ENCODE measurements at places on chromosomes 7 and 10.

- DNase-seq: no peak
Measured at GRCh38 chr7:113800826-113801225, 118.0 kb downstream of the PPP1R3A start.

DNA sequence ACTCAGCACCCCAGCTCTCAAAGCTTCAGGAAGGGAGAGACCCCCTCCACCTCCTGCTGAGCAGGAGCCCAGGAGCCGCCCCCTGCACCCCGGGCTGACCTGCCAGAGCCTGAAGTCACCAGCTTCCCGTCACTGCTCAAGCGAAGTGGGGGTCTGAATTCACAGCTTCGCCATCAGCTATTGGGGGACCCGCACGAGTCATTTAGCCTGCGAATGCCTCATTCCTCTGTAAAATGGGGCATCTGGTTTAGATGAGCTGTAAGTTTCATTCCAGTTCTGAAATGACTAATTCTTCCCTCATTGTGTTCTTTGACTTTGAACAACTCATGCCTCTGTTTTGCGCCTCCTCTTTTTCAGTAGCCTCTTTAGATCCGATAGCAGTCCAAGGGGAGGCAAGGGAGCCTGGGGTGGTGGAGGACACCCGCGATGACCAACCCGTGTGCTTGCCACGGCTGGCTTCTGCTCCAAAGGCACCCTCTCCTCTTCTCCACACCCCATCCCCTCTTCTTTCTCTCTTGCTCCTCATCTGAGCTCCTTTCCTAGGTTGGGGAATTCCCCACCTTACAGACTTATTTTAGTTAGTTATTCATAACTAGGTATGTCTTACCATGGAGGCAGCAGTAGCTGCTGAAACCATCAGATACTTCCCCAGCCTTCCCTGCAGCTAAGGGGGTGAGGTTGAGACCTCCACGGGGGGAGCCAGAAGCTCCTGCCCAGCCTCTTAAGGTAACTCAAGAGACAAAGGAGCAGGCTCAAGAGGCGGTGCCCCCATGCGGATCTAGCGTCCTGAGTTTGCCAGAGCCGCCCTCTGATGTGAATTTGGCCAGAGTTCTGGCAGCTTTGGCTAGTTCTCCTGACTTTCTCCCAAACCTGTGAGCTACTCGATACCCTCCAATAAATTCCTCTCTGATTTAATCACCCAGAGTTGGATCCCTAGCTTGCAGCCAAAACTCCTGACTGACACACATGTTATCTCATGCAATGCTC is 47.7 kb downstream of the RBM17 start:
- DNase-seq: peak; percentile 64

DNA sequence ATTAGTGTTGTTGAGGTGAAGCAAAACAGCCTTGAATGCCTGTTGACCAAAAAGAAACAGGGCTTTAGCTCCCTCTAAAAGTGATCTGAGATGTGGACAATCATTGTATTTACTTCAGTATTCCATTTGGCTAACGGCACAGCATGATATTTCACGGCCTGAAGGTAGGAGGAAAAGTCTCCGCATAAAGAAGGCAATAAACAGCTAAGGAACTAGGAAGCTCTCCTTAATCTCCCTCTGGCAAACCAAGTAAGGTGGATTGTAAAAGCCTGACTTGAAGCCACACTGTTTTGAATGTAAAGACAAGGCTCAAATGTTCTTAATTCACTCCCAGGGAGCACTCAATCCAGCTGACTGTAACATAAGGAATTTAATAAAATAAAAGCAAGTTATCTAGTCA is 160.0 kb upstream of the ZNF804B start:
- DNase-seq: no peak

DNA sequence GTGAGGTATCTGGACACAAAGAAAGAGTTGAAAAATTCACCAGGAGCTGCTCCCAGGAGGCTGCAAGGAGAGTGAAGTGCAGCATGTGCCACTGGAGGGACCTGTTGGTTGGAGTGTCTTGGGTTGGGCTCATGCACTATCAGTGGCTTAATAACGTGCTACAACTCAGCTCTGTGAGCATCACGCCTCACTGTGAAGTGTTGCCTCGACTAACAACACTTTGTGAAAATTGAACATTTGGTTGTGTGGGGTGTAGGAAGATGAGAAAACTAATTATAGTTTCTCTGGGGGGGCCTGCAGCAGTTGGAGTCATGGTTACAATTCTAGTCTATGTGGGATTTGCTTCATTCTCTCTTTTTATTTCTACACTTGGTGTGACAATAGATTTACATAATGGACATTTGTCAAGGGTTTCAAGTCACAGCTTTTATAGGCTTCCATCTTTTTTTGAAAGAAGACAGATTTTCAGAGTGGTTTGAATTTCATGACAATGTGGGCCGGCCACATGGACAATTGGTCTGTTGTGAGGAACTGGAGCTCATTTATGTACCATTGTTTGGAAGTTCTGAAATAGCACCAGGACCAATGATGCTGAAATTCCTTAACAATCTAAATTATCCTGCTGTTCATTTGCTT is 121.3 kb downstream of the RAMP3 start:
- DNase-seq: no peak

DNA sequence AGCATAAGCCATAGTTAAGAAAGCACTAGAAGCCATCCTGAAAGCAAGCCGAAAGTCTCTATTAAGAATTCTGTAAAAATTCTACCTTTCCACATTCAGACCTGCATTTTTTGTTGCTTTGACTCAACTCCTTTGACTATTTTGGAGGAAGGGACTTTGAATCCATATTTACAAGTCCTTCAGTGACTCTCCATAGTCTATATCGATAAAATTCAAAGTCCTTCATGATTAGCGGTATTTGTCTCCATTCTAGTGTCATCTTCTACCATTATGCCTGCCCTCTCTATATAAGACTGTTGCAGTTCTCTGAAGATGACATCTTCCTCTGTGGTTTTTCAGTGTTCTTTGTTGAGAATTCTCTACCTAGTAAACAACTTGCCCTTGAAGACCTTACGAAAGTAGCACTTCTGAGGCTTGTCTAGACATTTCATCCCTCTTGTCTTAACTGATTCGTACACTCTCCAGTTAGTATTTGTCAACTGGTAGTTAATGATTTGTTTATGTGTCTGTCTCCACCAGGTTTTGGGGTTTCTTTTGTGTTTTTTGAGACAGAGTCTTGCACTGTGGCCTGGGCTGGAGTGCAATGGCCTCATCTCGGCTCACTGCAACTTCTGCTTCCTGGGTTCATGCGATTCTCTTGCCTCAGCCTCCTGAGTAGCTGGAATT is 1.7 kb downstream of the CCSER2 start:
- DNase-seq: no peak

DNA sequence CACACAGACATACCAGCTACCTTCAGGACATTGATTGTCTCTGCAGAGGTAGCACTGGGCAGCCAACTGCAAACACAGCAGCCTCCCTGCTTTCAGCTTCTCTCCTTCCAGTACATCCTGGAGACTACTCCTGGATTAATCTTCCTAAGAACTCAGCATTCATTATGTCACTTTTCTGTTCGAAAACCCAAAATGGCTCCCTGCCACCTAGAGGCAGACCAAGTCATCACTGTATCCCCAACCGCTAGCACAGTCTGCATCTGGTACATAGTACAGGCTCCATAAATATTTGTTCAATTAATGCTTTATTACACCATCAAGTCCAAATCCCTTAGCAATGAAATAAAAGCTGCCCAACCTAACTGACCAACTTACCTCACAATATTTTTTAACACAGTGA is 5.0 kb upstream of the SEC31B start:
- no peak for DNase-seq

- no peak for DNase-seq
Measured at GRCh38 chr7:134902058-134902457, 84.2 kb upstream of the AGBL3 start.

- DNase-seq: no peak
Measured at GRCh38 chr7:1742555-1743303, 72.7 kb downstream of the ELFN1 start.

- DNase-seq: no peak
Measured at GRCh38 chr7:90879924-90880323, 283.8 kb downstream of the CDK14 start.

DNA sequence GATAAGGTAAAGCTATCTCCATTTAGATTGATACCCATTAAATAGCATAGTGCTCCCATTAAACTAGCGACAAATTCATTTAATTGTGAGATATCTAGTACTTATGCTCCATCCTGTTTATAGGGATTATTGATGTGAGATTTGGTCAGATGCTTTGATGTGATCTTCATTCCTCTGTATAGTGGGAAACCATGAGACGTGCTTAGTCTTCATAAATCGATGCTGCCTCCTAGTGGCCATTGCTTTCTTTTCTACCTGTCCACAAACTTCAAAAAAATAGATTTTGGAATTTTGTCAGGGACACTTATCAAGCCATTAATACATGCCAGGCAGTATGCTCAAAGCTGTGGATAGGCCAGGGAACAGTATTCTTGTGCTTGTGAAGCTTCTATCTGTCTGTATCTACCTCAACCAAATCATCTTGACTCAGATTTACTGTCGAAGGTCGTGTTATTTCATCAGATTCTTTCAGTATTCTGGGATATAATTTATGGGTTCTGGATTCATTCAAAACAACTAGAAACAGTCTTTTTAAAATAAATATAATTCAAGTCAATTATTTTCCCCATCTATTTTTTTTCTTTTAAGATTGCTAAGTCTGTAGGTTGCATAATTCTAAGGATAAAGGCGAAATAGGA is 12.0 kb downstream of the LSM8 start:
- DNase-seq: peak; percentile 53

DNA sequence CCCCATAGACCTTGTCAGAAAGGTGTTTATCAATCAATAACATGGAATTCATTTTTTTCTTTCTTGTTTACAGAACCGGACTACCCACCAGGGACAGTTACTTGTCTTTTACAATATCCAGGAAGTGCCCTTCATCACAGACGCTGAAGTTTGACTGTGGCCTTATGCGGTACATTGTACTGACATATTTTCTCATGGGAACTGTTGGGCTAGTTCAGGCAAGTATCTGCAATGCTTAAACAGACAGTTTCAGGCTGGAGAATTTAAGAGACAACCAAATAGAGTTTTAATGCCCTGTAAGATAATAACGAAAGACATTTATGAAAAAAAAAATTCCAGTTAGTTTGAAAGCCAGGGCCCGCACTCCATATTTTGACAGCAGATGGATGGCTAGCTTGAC is 246.4 kb downstream of the GATA3 start:
- no peak for DNase-seq

DNA sequence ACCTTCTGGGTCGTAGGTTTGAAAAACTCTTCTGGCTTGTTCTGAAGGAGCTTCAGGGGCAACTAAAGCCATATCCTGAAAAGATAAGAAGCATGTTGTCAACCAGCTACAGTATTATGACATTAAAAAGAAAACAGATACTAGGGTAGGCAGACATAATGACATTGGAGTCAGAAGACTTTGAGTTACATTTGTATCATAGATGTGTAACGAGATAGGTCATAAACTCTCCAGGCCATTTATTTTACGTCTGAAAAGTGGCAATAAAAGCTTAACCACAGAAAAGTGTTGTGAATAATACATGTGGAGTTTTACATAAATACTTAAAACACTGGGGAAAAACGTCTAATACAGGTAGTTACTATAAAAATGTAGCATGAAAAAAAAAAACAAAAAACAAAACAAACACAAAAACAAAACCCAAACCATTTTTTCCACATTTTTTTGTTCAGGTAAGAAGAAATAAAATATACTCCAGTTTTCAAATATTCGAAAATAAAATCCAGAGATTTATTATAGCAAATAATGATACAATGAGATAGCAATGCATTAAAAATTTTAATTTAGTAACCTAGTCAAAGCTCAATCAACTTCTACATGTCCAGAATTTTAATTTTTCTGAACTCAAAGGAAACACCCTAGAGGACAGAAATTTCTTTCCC is 64.1 kb downstream of the MINDY3 start:
- DNase-seq: no peak
